Frontal cortex (tissue), 4 donors: ENCODE measurements at places on chromosomes 12 and 14. TPM values are rescaled to one million over a fixed set of nuclear protein-coding genes. Genes with fewer than 3 reads are reported as not detected.

DNA sequence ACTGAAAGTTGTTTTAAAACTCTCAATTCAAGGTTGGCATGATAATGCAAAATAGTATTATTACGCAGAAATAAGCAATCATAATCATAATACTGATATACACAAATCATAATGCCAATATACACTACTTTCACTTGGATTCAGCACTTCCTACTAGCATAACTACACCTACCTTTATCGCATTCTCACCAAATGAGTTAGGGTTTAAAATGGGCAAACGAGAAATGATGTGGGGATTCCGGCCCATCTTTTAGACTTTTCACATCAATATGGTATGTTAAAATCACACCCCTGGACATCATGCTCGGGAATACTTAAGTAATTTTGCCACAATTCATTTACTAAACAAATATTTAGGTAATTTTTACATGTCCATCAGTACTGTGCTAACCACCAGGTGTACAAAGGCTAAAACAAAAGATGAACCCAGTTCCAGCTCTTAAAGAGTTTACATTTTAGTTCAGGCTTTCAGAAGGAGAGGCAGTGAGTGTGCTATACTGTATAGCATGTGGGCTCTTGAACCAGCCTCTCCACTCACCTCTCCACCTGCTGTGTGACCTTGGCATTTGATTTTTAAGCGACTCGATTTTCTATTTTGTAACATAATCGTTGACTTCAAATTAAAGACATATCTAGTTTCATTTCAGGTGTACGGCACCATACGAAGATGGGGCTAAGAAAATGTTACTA, 1.1 kb upstream of the USP15 start:
- DNase-seq, result no peak

- no peak for DNase-seq
These were observed 63.9 kb downstream of the FUT8 start for GRCh38 chr14:65476273-65476941.

DNA sequence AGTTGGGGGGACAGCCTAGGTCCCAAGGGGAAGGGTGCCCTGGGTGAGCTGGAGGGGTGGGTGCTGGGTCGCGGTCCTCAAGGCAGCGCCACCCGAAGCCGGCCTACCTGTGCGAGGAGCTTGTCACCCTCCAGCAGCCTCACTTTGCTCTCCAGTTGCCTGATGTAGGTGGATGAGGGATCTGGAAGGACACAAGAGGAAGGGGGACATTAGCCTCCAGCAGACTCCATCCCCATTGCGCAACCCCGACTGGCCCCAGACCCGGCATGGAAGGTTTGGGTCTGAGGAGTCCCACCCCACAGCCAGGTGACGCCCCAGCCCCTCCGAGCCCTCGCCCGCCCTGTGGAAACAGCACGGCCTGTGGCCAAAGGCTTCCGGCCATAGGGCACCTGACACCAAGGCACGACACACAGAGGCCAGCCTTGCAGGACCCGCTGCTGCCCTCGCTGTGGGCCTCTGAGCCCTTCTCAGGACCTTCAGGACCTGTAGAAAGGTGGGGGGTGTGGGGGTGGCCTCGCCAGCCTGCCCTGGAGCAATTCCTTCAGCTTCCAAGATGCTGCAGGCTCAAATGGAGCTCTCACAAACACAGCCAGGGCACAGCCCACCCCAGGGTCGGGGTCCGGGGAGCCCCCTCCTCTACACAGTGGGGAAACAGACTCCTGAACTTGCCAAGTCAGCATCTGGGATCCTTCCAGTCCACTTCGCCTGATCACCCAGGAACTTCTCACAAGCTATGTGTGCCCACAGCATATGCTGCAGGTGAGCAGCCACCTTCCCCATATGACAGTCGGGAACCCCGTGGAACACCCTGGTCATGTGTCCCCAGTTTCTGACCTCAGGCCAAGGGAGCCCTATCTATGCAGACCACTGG, 54.9 kb downstream of the CCNK start:
- no peak for DNase-seq

The CLEC6A gene
- not detected for total RNA-seq

The TDRD9 gene
- total RNA-seq, result 6.5 TPM

The SLC16A7 gene
- 26.1 TPM for total RNA-seq

- DNase-seq, result no peak
These were observed 54.7 kb downstream of the DDX51 start for GRCh38 chr12:132089407-132089910.

GRCh38 chr12:42023733-42024494, 120.8 kb downstream of the GXYLT1 start:
- DNase-seq, result peak; percentile 48

DNA sequence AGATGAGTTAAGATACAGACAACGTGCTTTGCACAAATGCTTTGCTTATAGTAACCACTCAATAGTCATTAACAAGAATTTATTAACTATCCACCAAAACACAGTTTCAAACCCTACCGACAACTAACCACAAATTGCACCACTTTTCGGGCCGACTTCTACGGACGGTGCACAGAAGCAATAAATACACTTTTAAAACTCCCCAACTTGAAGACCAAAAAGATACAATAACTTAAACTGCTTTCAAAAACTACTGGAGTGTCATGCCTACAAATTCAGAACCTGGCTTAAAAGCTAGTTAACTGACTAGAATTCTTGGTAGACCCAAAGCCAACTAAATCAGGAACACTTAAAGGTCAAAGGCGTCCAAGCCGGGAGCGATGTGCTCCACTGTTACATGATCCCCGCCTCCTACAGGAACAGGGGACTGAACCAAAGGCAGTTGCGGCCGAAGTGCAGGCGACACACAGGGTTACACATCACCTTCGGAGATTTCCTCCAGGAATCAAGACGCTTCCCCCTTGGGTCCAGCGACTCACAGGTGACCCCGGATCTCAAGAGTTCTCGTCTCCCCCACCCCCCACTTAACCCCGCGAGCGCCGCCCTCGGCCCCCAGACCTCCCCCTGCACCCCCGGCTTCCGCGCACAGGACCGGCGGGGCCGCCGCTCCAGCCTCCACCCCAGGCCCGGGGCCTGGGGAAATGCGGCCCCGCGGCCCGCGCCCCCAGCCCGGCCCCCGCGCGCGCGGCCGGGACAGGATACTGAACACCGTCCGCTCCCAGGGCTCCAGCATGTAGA, 507 bp downstream of the SPTSSA start:
- peak; percentile 33 for DNase-seq

DNA sequence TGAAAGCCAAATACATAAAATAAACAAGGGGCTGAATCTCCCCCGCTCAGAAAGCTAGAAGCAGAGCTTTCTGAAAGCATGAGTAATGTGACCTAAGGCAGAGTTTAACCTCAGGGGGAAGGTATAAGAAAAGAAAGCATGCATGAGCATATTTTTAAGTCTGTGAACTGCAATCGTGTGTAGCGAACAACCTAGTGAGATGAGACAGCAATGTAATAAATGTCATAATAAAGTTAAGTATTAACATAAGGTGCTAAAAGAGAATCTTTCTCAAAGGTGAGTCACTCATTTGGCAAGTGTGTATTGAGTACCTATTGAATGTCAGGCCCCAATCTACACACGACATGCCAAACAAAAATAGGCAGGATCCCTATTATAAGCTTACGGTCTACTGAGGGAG, 14.2 kb upstream of the WDR20 start:
- DNase-seq, result no peak

DNA sequence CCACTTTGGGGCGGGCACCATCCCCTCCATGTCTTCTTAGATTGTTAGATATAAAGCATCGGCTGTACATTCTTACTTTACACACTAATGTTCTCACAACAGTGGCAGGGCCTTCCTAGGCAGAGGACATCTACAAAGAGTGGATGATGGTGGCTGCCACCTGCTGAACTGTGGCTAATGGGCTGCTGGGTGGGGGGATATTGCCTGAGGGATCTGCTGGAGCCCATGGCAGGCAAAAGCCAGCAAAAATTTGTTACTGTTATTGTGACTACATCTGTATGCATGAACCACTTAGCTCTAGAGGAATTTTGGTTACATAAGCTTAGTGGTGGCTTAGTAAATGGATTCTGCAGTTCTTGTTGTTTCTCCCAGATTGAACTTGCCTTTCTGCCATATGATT, 52.6 kb downstream of the DIP2B start:
- no peak for DNase-seq

- no peak for DNase-seq
These were observed 49.0 kb downstream of the AREL1 start for GRCh38 chr14:74663884-74664283.

DNA sequence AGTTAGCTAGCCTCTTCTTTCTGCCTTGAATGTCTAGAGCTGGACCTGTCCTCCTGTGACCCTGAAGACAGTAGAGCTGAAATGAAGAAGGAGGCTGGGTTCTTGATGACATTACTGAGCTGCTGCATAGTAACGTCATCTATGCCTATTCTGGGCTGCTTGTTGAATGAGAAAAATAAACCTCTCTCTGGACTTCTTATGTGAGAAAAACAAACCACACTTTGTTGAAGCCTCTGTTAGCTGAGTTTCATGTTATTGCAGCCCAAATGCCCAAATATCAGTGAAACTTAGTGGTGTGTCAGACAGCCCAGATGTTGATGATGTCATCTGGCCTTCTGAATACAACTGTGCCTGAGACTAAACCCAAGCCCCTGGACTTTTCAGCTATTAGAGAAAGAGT, 67.0 kb upstream of the MAX start:
- no peak for DNase-seq

The OTUB2 gene
- 4.9 TPM for total RNA-seq

- no peak for DNase-seq
These were observed 47.4 kb downstream of the AVPR1A start for GRCh38 chr12:63103494-63104131.

DNA sequence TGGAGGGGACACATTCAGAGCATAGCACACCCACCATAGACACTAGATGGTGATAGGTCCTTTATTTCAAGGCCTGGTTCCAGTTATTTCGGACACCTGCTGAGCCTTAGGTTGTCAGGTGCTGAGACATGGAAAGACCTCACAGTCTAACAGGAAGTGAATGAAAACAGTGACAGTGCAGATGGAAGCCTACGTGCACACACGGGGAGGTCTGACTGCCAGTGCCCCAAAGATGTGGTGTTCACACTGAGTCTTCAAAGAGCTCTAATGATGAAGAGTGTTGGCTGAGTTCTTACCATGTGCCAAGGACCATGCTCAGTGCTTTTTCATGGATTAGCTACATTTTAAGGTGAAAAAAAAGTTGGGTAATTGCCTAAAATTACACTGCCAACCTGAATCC, 46.6 kb downstream of the CKB start:
- DNase-seq, result no peak

- DNase-seq, result no peak
These were observed 391.3 kb upstream of the FOXG1 start for GRCh38 chr14:28375295-28375694.

DNA sequence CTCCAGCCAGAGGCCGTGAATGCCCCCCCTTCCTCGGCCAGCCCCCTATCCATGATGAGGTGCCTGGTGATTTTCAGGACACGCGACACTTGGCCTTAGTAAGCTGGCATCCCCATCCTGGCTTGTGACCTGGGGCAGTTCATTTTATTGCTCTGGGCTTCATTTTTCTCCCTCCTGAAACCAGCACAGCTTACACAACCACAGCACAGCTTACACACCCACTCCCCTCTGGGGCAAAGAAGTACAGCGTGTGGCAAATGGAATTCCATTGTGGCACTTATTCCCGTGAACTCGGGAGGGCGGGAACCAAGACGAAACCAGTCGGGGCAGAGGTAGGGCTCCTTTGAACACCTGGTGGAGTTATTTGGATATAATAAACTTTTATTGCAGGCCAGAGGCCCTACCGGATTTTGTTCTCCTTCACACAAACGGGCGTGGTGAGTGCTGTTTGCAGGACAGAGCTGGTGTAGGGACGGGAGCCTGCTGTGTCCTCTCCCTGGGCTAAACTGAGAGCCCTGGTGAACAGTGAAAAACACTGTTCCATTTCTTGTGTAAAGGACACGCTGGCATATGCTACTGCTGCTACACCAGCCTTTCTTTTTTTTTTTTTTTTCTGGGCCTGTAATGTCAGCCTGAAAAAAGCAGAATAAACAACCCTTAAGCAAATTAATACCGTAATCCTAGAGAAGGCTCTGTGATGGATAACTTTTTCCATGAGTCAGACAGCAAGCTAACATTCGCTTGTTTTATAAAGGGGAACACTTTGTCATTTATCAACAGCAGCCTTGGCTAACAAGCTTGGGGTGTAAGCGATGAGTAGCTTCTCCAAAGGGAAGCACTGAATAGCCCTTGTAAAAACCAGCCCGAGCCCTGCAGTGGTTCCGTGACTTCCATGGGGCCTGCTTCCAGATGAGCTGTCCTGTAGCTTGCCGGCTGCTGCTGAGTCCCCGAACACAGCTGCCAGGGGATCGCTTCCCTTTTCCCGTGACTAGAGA, 29.3 kb downstream of the CD9 start:
- peak; percentile 41 for DNase-seq

GRCh38 chr14:90301668-90302090, 30.1 kb downstream of the NRDE2 start:
- peak; percentile 57 for DNase-seq

DNA sequence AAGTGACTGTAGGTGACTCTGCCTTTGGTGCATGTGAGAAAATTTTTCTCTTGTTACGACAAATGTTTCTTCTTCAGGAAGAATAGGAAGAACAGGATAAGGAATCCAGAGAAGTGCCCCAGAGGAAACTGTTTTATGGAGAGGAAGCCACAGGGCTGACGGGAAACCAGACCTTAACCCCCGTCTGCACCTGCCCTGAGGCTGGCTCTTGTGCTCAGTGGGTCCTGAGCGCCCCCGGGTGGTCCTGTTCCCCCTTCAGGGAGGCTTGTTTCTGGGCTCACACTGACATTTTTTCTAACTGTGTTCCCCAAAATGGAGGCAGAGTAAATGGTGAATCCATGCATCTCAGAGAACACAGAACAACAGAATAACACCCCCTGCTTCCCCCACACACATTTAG, 691.8 kb downstream of the TMEM121 start:
- DNase-seq, result no peak

The WDHD1 gene
- total RNA-seq, result 9.0 TPM

The ACOT4 gene
- 1.2 TPM for total RNA-seq
